Astrocyte of the spinal cord (primary cell): ENCODE measurements at places on chromosomes 4 and X.

- DNase-seq, result peak; percentile 60
Observed at GRCh38 chr4:31370866-31371465, 650.8 kb downstream of the PCDH7 start.

- peak; percentile 77 for DNase-seq
Observed at GRCh38 chrX:17689971-17690409, 47.3 kb upstream of the SCML1 start.

DNA sequence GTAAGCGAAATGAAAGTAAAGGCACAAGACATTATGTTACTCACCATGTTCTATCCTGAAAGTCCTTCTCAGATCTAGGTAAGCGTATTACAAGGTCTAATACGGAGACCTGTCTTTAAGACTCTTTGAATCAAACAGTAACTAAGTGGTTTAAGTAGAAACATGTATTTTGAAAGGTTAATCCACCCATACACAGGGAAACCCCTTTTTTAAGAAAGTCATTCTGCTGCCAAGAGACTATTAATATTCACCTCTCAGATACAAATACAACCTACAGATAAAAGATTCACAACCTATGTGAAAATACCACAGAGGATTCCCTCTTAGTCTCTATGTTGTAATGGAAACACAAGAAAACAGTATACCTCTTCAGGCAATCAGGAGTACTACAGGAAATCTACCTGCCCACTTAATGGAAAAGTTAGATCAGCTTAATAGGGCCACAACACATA, 63.2 kb upstream of the TNIP3 start:
- no peak for DNase-seq

- DNase-seq, result peak; percentile 3
Observed at GRCh38 chr4:62226082-62226481, 1026.0 kb downstream of the ADGRL3 start.

DNA sequence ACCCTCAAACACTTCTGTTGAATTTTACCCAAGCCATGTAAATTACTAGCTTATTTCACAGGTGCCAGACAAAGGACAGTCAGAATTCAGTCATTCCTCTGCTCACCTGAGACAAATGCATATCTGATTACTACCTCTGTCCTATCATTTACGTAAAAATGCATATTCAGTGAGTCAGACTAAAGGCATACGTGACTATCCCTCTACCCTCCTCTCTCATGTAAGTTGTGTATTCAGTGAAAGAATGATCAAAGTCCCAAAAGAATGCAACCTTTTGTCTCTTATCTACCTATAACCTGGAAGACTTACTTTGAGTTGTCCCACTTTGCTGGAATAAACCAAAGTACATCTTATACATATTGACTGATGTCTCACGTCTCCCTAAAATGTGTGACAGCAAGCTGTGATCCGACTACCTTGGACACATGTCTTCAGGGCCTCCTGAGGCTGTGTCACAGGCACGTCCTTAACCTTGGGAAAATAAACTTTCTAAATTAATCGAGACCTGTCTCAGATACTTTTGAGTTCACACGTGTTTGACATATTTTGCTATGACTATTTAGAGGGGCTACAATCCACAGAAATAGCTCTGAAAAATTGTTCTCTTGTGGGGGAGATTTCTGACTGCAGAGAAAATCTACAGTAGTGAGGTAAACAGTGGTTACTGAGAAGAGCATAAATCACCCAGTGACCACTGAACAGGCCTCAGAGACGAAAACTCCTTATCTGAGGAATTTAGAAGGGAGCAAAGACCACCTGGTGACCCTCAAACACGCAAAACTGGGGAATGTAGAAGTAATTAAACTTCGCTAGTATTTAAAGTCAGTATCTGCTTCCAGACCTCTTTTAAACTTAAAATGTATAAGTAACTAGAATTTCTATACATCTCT, 1575.8 kb downstream of the STIM2 start:
- no peak for DNase-seq

GRCh38 chrX:42384956-42385355, 393.0 kb downstream of the PPP1R2C start:
- no peak for DNase-seq

DNA sequence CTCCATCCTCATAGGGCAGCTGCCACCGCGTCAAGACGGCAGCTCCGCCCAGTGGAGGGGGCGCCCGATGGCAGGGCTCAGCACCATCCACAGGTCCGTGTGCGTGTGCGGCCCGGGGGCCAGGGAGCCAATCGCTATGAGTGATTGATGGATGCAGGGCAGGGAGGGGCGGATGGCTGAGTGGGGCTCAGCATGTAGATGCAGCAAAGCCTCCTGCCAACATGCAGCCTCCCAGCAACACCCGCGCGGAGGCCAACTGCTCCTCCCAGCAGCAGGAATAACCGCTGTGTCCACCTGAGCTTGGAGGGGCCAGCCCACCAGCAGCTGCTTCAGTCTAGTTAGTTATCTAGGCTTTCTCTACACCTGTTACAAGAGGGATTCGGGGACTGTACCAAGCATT, 77.4 kb downstream of the MTMR1 start:
- no peak for DNase-seq

GRCh38 chrX:121191779-121192178, 144.4 kb downstream of the GLUD2 start:
- no peak for DNase-seq

DNA sequence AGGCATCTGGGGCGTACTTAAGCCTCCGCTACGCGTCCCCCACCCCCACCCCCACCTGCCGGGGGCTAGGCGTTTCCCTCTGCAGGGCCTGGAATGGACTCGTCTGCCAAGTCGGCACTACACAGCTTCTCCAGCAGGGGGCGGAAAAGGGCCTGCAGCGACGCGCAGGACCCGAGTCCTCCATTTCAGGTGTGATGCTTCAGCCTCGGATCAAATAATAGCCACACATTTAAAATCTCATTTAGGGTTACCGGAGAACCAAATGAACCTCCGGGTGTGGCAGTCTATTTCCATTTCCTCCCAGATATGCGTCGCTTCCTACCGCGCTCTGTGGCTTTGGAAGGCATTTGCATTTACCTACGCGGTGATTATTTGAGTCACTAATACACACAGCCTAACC, 2.9 kb downstream of the PAK3 start:
- DNase-seq, result peak; percentile 25

DNA sequence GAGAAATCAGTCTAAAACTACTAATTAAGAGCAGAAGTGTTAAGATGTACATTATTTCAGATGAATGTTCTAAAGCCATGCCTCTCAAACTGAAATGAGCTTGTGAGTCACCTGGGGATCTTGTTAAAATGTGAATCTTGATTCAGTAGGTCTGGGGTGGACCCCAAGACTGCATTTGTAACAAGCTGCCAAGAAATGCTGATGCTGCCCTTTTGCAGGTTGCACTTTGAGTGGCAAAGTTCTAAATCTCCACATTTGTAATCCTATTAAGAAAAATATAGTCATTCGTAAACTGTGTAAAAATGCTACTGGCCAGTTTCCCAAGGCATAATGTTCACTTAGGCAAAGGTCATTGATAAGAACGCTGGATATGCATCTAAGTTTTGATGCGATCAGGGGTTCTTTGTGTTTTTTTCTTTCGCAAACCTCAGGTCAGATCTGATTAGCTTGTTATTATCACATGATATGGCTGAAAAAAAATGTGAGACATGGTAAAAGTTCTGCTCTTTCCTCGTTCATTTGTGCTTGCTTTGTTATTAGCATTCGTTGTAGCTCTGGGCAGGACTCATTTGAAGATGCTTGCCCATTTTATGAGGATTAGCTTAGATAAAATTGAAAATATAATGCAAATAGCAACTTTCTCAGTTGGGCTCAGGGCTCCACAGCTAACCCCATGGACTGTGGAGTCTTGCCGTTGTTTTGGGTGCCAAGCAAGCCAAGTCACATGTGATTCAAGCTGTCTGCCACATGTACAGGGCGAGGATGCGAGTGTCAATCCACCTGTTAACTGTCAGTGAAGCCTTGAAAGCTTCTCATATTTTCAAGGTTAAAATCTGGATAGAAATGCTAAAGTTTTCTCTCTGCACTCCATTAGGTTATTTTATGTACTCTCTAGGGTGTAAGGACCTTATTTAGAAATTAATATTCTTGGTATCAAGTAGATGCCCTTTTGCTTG, 12.1 kb downstream of the TBC1D1 start:
- no peak for DNase-seq

DNA sequence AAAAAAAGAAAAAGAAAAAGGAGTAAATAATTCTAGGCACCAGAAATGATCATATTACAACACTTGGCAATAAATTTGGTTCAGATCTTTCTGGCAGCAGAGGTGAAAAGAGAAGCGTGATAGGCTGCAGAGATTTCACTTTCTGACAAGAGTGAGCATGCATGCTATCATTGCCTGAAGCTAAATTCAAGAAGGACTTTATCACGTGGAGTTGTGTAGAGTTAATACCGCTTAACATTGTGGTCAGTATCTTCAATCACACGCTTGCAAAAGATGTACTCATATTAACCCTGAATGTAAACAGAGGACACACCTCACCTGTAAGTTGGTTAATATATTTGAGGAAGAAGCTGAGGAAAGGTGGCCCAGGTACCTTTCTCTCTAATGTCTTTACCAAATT, 31.4 kb upstream of the RBPJ start:
- DNase-seq, result no peak

GRCh38 chr4:138501614-138502013, 259.5 kb upstream of the SLC7A11 start:
- DNase-seq, result no peak

- DNase-seq, result no peak
Observed at GRCh38 chr4:109754093-109754857, 24.4 kb upstream of the PLA2G12A start.

GRCh38 chrX:101482296-101482695, 3.0 kb upstream of the ARMCX4 start:
- peak; percentile 32 for DNase-seq

DNA sequence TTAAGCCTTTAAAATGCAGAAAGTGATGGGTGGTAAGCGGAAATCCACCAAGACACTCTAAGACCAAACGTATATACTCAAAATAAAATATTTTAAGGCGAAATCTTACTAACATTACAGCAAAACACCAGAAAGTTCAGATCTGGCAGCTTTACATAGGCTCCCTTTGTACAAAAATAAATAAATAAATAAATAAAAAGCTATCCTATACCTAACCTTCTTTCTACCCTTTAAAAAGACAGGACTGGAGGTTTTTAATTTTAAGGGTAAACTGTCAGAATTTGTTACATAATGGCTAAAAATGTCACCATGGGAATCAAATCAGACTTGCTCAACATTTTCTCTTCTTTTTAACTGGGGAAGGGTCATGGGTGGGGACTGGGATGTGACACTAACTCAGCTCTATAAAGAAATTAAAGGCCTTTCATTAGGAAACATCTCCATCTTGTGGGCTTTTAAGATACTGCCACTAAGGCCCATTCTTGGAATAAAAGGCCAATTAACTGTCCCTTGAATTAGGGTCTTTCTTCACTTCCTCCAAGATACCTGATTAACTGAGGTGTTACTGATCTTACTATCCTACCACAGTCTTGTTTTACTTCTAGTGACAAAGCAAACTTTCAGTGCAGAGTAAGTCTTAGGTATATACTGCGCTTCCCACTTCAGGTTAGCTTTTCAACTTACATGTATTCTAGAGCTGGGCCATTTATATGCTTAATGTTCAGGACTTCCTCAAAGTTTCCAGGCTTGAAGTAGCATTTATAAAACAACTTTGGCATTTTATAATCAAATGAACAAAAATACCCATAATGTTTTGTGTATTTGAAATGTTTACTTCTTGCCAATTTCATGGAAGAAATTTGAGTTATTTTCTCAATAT, 13.3 kb downstream of the HNRNPD start:
- DNase-seq, result peak; percentile 45

- no peak for DNase-seq
Observed at GRCh38 chr4:678331-679103, 4.2 kb downstream of the MYL5 start.

GRCh38 chr4:165806613-165807012, 66.4 kb upstream of the TLL1 start:
- DNase-seq, result no peak

DNA sequence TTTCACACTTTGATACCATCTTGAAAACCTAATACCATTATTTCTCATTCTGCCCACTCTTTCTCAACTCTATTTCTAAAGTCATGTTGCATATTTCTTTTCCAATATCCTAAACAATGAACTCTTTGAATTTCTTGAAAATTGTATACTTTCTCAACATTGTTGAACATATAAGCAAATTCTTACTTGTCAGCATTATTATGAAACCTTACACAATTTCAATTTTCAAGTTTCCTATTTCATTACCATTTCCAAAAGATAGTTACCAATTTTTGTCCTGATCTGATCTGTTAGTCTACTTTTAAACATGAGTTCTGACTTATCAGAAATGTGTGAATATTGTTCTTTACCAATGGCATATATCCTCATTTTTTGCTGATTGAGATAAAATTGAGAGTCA, 806.3 kb upstream of the IGFBP7 start:
- DNase-seq, result no peak

DNA sequence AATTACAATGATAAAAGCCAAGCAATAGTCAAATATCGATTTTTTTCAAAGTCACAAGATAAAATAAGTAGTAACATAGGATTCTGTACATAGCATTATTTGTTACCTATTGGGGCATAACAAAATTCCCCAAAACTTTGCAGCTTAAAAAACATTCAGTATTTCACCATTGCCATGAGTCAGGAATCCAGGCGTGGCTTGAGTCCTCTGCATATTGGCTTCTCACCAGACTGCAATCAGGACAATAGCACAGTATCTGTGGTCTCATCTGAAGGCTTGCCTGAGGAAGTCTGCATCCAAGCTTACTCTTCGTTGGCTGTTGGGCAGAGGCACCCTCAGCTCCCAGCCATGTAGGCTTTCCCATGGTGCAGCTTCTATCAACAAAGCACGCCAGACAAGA, 6.2 kb upstream of the CTBP1 start:
- DNase-seq, result no peak

GRCh38 chr4:4711902-4712301, 147.6 kb upstream of the MSX1 start:
- no peak for DNase-seq

DNA sequence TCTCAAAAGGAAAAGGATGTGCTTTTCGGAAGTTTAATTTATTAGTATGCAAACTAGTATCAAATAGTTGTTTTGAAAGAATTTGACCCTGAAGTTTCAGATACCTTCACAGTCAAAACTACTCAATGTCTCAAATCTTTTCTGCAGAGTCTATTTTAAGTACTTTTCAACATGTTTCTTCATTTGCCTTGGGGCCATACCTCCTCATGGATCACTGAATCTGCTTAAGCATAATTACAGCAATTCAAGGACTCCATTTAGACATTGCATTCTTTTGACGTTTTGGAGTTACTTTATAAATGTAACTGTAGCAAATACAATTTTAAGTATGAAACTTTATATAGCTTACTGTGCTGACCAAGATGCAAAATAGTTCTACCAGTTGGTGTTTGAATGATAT, 25.5 kb downstream of the PALLD start:
- no peak for DNase-seq
